ENCODE measurements at places on chromosomes 3 and 15.

GRCh38 chr15:93497291-93497690, 408.3 kb upstream of the RGMA start:
- DNase-seq: no peak

GRCh38 chr3:16860234-16860633, 24.5 kb upstream of the PLCL2 start:
- no peak for DNase-seq

GRCh38 chr15:41852736-41853590, 14.3 kb downstream of the PLA2G4B start:
- no peak for DNase-seq

DNA sequence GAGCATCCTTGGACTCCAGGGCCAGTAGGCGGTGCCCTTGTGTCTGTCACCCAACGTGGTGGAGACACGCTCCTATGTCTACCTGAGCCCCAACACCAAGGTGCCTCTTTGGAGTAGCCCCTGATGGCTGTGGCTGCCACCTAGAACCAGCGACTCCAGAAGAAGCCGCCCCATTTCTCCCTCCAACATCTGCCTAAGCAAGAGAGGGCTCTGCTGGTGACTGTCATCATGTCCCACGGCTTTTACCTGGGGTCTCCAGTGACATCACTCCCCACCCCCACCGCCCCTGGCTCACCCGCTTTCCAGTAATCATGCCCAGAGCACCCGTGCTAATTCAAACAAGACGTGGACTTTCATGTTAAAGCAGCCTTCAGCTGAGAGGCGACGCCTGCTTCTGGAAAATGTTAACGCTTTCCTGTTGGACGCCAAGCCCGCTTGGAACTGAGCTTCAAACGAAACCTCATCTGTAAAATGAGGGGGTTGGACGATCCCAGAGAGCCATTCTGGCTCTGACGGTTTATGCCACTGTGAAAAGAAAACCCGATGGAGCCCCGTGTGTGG, 57.0 kb downstream of the ISG20 start:
- peak; percentile 84 for DNase-seq

GRCh38 chr3:185029086-185029485, 123.8 kb downstream of the C3orf70 start:
- DNase-seq: no peak

- DNase-seq: peak; percentile 76
Observed at GRCh38 chr3:143791386-143791785, 56.9 kb downstream of the SLC9A9 start.

DNA sequence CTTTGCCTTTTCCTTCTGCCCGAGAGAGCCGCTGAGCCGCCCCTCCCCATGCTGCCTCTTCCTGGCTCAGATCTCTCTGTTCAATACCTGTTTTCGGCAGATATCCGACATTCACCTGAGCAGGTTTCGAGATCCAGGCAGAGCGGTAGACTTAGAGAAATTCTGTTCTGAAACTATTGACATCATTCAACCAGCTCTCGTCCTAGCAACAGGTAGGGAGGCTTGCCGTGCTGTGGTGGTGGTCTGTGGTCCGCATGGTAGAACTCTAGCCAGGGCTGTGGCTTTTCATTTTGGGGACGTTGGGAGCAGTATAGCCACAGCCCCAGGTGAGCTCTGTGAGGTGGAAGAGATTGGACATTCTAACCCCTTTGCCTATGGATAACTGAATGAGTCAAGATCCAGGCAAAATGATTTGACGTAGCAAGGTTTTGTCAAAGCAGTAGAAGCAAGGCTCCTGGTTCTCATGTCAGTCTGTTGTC, 810 bp downstream of the TMEM62 start:
- no peak for DNase-seq

DNA sequence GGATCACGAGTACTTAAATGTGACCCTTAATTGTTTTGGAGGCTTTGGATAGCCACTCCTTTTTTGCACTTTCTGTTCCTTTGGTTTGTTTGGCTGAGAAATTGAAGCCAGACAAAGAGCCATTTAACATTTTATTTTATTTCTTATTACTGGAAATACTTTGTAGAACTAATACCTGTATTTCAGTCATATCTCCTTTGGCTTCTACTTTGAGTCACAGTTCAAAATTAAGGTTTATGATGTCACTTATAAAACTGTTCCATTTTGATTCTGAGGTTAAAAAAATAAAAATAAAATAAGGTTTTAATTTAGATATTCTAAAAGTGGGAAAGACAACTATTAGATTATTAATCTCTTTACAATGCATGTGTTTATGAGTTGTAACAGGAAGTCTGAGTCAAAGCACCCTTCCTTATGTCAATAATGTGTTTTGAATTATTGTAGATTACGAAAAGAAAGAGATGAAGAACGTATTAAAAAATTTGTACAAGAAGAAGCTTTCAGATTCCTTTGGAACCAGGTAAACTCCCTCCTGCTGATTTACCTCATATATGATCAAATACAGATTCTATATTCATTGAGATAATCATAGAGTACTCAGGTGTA, 16.9 kb upstream of the NXPE3 start:
- DNase-seq: no peak
